NCI-H1105 treated with DMSO at 0.1 percent for 48 hours (cell line): ENCODE measurements at places on chromosomes 5 and 9.

DNA sequence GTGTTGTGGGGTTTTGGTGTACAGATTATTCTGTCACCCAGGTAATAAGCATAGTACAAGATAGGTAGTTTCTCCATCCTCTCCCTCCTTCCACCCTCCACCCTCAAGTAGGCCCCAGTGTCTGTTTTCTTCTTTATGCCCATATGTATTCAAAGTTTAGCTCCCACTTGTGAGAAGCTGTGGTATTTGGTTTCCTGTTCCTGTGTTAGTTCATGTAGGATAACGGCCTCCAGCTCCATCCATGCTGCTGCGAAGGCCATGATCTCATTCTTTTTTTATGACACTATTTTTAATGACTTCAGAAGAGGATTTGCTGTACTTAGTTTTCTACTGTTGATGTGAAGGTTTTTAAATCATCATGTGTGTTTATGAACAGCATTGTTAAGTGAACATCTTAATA, 11.9 kb downstream of the CCDC180 start:
- DNase-seq = no peak

- no peak for DNase-seq
Observed at GRCh38 chr9:87702921-87703320, 23.0 kb upstream of the CTSL start.

- DNase-seq = no peak
Observed at GRCh38 chr5:158756871-158757270, 342.8 kb downstream of the EBF1 start.

GRCh38 chr9:133057006-133057405, 4.8 kb upstream of the CEL start:
- no peak for DNase-seq

DNA sequence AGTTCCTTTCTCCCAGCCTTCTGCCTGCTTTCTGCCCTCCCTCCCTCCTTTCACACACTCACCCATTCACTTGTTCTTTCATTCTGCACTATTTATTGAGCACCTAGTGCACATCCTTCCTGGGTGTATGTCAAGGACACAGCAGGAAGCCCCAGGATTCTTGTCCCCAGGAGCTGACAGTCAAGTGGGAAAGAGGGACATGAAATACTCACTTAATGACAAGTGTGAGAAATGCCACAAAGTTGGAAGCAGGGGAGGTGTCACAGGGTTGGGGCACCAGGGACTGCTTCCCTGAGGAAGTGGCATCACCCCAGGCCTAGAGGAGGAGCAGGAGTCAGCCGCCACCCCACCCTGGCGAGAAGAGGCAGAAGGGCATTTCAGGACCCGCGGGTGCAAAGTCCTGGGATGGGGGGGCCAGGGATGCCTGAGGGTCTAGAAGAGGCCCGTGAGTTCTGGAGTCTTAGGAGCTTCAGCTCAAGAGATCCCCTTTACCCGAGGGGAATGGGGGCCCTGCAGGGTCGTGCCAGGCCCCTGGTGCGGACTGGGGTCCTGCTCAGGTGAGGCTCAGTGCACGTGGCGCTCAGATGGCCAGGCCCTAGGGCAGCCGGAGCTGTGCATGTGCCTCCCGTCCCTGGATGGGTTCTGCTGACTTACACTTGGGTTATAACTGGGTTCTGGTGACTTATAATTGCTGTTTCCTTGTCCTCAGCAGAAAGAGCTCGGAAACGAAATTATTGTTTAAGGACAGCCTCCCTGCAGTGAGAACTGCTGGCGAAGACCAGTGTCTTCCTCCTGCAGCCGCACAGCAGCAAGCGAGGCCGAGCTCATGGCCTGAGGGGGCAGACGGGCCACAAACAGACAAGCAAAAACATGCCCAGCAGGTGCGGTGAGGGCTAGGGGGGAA, 16.9 kb upstream of the LAMC3 start:
- DNase-seq = no peak

DNA sequence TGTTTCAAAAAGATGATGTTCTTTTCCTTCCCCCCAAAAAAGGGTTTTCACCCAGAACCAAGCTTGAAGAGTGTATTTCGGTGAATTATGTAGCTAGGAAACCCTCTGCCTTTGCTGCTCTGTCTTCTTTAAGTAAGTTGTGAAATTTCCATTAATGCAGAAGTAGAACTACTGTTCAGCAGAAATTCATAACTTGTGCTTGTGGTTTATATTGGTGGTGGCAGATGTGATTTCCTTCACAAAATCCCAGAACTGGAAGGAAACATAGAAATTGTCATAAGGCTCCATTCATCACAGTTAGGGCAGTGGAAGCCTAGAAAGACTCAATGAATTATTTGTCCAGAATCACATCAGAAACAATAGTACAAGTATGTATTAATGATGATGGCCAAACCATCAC, 42.1 kb upstream of the DAB2 start:
- no peak for DNase-seq

GRCh38 chr5:96125231-96125891, 163.7 kb upstream of the ELL2 start:
- no peak for DNase-seq

DNA sequence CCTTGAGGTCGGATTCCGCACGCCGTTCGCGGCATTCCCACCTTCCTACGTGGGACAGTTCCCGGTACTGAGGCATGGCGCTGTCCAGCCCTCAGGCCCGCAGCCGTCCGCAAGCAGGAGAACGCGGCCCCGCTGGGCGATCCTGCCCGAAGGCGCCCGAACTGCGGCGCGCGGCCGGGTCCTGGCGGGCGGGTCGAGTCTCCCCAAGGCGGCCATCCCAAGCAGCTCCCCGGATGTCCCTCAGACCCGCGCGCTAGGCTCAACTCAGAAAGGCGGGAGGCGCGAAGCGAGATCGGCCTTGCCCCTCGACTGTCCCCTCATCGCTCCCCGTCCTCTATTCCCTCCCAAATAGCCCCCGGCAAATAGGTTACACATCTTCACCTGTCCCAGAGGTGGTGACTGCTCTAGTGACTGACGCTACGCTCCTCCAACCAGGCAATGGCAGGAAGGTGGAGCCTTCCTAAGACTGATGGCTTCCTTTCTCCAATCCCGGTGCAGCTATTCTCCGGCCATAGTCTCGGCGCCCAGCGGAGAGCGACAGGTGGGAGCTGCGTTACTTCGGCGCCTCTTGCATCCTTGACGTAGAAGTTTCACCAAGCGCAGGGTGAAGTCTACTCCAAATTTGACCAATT, 787 bp upstream of the ANKHD1 start:
- DNase-seq = peak; percentile 90

GRCh38 chr9:124399968-124400940, 15.0 kb downstream of the PSMB7 start:
- no peak for DNase-seq

DNA sequence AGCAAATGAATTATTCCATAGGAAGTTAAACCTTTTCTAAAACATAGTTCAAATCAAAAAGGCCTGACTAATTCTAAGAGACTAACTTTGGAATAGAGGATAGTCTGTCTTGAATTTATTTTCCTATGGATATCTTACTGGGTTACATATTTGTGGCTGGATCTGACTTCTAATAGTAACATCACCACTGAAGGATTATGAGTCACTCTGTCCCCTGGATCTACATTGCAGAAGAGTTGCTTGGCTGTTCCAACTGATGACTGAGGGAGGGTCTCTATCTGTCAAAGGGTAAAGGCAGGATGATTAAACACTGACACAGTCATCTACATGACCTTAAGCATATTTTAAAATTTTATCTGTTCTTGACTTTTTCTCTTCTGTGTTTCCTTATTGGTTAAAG, 119.6 kb upstream of the FST start:
- no peak for DNase-seq

DNA sequence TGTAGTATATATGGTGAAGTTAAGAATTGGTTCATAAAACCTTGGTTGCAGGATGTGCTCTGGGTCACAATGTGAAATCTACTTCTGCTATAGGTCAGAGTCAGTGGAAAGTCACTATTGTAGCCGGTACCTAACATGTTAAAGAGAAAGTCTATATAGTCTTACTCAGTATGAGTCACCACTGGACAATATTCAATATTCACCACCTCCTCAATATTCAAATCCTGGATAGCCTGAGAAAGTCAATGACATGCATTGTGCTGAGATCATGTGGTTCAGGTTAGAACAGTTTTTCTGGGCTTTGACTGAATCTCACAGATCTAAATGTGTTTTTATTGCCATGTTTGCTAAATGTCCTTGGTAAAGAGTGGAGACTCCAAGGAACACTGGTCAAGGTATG, 108.8 kb downstream of the HMHB1 start:
- no peak for DNase-seq

- no peak for DNase-seq
Observed at GRCh38 chr5:138909734-138910133, 34.6 kb upstream of the LRRTM2 start.

DNA sequence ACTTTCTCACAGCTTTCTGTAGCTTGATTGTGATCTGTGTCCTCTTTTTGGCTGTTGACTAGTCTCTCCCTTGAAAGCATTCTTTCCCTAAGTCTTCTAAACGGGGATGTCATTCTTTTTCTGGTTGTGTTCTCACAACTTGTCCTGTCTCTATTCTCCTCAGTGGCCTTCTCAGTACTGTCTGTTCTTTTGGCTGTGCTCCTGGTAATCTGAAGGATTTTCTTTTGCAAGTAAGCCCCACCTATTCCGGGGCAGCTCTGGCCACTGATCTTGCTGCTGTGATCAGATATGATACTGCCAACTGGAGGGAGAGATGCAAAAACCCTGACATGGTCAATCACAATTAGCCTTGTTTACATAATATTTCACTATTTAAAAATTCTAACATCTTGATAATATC, 172.2 kb downstream of the CDC42SE2 start:
- no peak for DNase-seq

DNA sequence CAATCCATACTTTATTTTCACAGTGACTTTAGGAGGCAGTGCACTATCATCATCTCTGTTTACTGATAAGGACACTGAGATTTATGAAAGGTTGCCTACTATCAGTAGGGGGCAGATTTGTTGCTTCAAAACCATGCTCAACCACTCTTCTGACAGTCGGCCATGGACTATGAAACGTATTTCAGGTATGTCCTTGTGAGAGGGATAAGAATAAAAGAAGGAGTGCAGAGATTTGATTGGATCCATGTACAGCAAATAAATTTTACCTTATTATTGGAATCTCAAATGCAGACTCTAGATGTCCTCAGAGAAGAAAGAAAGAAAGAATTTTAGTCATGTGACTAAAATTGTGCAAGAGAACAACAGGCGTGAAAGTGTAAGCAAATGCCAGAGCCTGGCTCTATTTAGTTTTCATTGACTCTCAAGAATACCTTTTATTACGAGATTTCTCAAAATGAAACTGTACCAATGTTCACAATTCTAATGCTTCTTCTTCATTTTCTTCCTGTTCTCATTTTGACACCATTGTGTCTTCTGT, 296.6 kb upstream of the RASA1 start:
- no peak for DNase-seq

- no peak for DNase-seq
Observed at GRCh38 chr5:16866273-16866672, 69.8 kb downstream of the MYO10 start.

DNA sequence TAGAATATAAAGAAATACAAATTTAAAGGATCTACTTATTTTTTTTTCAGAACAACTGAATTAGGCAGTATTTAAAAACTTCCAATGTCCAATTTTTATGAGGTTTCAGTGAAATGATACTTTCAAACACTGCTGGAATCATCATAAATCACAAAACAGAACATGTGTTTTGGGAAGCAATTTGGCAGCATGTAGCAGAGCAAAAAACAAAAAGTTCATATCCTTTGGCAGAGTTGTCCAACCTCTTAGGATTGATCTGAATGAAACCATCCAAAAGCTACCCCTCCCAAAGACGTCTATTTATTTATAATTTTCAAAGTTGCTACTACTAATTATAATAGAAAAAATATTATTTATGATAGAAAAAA, 192.4 kb upstream of the PUM3 start:
- DNase-seq = no peak

DNA sequence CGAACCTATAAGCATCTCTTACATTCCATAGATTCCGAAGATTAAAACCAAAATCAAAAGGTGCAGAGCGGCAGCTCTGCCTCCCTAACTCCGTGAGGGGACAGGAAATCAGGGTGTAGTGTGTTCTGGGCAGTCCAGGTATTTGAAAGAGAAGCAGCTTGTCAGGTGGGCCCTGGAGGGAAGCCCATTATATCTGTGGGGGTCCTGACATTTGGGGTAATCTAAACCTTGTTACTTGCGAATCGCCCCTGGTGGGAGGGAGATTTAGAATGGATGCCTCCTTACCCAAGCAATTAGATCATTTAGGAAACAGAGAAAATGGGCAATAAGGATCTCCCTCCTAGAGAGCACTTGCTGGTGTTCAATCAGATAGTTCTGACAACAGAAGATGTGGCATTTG, 126.9 kb downstream of the EFNA5 start:
- no peak for DNase-seq

DNA sequence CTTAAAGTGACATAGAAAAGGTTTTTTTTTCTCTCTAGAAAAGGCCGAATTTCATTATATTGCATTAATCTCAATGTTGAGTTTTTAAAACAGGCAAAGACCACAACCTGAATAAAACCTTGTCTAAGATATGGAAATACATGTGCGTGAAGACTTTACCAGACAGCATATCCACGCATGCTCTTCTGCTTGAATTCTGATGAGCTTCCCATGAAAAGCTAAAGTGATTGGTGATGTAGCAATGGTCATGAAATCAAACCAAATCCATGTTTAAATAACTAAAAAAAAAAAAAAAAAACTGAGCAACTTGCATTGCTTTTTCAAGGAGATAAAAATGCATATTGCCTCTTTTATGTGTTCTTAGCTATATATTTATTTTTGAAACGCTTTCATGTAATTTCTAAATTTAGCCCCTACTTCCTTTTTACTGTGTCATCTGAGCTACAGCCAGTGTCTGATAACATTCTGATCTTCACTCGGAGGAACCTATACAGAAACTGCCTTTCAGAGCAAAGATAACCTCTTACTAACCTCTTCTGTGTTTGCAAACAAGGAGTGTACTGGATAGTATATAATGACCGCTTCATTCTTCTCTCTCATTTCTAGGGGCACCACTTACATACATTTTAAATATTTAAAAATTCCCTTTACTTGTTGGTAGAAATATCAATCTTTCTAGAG, 179.1 kb upstream of the GNA14 start:
- no peak for DNase-seq

DNA sequence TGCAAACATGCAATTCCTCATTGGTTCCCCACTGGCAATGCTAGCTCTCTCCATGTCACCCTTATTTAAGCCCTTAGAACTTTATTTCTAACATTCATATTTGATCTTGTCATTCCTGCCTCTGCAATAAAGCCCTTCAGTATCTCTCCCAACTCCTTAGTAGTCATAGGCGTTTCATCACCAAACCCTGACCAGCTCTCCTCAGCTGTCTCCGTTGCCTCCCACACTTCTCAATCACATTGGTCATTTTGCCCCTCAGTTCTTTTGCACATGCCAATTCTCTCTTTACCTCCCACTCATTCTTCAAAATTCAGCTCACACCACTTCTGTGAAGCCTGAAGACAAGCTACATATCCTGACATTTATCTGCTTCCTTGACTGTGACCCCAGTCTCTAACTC, 2.8 kb upstream of the RUSC2 start:
- DNase-seq = no peak
